Esophagus muscularis mucosa (tissue), 4 donors: ENCODE measurements at places on chromosomes 6 and 20.

GRCh38 chr20:58308680-58309527 is 611 bp upstream of the RAB22A start:
- DNase-seq, result no peak

DNA sequence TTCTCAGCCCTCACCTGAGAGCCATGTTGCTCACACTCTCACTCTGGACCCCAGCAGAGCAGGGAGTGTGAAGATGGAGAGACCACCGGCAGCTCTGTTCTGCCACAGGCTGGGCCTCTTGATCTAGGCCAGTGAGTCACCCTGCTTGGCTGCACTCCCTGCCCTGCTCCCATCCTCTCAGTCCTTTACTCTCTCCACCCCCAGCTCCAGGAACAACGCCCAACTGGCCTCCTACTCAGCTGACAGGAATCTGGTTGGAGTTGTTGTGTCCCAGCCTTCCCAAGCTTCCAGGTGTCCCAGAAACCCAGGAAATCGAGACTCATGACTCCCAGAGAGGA is at the start of gene PSORS1C1:
TSS of gene PSORS1C1 (plus strand) at position 260 of the 338 bp plus-strand sequence. CDS start 14,833 bp downstream, outside the sequence.
- peak; percentile 94 for DNase-seq

- DNase-seq, result no peak
Observed at GRCh38 chr6:160513836-160514235, 150.2 kb downstream of the LPA start.

DNA sequence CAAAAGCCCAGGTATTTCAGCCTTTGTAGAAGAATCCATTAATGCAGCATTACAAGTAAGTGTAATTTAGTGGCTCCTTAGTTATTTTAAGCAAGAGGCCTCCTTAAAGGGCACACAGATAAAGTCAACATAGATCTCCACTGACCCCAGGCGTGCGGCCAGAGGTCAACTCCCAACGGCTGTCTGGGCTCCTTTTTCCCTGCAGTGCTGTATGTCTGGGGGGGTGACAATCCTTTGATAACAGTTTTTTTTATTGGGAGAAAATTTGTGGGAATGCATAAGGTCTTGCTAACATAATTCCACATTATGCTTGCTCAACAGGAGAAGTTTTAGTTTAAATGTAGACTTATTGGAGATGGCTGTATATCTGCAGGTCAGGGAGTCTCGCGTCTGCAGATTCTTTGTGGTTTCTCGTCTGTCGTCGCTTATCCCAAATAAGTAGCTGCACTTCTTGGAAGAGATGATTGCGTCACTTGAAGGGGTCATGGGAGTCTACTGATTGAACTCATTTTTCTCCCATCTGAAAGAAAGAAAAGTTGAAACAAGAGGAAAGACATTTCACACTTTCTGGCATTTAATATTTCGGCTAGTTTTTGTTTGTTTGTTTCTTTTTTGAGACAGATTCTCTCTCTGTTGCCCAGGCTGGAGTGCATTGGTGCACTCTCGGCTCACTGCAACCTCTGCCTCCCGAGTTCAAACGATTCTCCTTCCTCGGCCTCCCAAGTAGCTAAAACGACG is 151.7 kb upstream of the AKAP12 start:
- DNase-seq, result no peak

DNA sequence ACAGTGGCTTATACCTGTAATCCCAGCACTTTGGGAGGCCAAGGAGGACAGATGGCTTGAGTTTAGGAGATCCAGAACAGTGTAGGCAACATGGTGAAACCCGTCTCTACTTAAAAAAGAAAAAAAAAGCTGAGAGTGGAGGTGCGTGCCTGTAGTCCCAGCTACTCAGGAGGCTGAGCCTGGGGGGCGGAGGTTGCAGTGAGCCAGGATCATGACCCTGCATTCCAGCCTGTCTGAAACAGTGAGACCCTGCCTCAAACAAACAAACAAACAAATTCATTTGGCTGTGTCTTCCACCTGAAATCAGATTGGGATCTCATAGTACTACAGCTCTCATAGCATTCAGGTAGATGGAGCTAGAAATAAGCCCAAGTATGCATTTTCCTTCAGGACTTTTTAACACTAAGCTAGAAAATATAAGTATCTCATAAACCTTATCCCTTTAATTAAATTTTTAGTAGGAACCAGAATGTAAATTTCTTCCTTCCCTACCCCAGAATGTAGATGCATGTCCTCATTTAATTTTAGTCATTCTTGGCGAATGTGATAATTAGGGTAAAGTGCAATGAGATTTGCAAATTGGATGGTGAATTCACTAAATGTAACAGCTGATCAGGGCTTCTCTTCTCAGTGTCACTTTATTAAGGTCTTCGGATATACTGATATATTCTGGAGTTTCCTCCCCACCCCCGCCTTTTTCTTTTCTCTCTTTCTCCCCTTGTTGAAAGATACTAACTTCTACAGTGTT is 190.4 kb downstream of the CDKAL1 start:
- DNase-seq, result no peak

GRCh38 chr6:21707524-21708319 is 114.2 kb downstream of the SOX4 start:
- no peak for DNase-seq

GRCh38 chr6:13404228-13404891 is 76.0 kb upstream of the TBC1D7 start:
- no peak for DNase-seq

DNA sequence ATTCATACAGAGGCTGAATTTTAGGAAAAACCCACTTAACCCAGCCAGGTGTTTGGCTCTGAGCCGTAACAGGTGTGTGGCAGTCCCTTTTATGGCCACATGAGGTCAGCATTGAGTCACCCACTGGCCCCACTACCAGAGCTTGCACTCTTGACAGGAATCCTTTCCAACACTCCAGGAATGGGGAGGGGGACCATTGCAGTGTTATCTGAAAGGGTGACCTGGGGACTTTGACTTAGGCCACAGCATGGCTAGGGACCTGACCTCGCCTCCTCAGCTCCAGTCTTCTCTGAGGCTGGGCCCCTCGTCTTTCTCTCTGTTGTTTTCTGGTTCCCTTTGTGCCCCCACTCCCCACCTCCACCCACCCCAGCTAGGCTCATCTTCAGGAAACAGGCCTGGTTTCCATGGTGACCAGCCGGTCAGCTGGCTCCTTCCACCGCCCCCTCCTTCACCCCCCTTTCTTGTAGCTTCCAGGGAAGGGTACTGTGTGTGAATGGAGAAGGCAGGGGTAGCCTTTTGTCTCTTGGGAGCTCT is 2.1 kb upstream of the TMEM151B start:
- no peak for DNase-seq

DNA sequence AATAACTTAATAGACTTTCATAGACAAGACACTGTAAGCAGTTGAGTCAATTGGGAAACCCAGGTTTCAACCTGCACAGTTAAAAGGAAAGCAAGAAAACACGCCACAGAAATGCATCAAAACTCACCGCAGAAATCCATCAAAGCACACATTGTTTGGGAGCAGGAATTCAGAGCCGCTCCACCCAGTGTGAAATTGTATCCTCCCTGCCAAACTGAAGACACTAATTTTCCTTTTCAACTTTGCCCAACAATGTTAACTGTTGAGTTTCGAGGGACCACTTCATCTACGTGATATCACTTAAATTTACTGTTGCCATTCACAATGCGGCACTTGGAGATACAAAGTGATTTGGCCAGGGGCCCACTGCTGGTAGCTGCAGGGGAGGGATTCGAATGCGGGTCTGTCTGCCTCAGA is 92.7 kb downstream of the DACT2 start:
- DNase-seq, result no peak

DNA sequence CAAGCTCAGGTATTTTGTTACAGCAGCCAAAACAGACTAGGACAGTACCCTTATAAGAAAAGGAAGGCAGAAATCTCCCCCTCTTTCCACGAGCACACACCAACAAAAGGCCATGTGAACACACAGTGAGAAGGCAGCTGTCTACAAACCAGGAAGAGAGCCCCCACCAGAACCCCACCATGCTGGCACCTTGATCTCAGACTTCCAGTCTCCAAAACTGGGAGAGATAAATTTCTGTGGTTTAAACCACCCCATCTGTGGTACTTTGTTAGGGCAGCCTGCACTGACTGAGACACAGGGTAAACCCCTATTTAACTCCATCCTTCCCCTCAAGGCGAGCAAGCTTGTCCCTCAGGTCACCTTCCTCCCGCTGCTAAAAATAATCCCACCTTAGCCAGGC is 475.8 kb upstream of the JARID2 start:
- no peak for DNase-seq

DNA sequence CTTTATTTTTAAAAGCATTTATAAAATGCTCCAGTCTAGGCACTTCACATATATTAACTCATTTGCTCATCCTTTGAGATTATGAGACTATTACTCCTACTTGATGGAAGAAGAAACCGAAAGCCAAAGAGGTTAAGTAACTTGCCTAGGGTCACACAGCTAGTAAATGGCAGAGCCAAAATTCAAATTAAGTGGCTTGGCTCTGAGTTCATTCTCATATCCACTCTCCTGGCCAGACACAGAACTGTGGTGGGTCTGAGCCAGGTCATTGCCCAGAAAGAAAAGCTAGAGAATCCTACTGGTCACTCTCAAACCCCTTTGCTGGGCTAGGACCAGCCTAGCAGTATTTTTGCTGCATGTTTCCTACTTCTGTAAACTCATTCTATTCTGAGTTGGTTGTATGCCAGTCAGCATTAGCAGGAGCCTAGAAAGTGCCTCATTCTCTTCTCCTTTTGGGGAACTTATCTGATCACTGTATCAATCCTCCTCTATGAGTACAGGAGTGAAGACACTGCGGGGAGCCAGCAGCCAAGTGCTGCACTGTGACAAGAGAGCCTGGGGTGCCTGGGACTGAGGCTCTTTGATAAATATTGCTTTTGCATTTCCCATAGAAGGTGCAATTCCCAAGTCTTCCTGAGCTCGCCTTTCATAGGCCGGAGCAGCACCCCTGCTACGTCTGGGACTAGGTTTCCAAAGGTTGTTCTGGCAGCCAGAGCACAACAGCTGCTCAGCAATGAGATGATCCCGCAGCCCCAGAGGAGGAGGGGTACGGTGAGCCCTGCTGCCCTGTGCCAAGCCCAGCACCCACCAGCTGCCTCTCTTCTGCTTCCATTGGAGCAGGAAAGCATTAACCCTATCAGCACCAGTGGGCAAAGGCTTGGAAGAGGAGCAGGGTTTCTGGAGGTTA is 728.3 kb downstream of the MAFB start:
- DNase-seq, result no peak

DNA sequence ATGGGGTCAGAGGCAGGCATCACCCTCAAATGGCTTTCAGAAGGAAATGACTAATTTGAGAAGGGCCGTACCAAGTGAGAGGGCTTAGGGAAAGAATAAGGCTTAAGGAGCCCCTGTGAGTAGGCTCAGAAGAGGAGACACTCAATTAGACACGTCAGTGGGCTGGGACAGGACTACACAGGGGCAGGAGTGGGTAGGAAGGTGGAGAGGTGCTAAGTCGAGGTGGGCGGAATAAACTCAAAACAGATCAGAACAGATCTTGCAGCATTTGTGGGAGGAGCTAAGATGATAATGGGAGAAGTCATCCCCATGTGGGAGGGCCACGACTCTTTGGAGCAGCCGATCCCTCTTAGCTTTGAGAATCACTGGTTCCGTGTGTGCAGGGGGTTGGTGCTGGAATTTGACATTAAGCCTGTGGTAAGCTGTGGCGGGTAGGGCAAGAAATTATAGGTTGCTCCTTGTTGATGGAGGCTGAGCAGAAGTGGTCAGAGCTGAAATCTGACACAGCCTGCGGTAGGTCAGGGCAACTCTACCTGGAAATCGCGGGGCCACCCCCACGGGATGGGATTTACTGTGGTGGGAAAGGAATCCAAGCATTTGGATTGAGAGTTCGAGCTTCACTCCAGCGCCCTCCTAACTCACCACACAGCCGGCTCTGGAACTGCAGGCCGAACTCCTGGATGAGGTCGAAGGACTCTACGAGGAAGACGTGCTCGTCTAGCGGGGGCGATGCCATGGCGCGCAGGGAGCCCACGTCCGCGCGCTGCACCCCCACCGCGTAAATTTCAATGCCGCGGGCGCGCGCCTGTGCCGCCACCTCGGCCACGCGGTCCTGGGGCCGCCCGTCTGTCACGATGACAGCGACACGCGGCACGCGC is 2.8 kb upstream of the RBPJL start:
- no peak for DNase-seq

- no peak for DNase-seq
Observed at GRCh38 chr6:15423286-15423993, 177.6 kb downstream of the JARID2 start.

DNA sequence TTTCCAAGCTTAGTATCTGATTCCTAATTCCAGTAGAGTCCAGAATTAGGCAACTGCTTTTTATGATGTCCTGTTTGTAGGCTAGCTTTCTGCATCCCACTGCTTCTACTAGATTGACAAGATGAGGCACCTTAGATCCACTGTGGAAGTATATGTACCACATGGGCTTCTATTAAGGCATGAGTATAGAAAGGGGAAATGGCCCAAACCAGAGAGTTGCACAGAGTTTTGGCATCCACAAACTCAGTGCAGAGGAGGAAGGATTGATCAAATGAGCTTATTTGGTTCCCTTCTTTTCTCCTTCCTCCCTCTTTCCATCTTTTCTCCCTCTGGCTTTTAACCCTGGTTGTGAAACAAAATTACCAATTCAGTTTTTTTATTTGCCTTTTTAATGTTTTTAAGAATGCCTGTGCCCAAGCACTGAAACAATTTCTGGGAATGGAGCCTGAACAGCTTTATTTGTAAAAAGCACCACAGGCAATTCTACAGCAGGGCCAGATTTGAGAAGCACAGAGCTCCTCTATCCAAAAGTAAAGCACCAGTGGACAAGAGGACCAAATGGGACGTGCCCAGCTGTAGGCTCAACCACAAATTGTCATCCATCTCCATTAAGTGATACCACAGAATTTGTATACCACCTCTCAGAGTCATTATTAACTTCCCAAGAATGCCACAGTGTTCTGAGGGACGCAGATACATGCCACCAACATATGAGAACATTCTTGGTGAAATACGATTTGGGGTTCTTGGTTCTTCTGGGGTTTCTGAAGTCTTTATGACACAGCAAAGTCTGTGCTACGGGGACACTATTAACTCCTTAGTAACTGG is 969.1 kb downstream of the KIF16B start:
- no peak for DNase-seq

DNA sequence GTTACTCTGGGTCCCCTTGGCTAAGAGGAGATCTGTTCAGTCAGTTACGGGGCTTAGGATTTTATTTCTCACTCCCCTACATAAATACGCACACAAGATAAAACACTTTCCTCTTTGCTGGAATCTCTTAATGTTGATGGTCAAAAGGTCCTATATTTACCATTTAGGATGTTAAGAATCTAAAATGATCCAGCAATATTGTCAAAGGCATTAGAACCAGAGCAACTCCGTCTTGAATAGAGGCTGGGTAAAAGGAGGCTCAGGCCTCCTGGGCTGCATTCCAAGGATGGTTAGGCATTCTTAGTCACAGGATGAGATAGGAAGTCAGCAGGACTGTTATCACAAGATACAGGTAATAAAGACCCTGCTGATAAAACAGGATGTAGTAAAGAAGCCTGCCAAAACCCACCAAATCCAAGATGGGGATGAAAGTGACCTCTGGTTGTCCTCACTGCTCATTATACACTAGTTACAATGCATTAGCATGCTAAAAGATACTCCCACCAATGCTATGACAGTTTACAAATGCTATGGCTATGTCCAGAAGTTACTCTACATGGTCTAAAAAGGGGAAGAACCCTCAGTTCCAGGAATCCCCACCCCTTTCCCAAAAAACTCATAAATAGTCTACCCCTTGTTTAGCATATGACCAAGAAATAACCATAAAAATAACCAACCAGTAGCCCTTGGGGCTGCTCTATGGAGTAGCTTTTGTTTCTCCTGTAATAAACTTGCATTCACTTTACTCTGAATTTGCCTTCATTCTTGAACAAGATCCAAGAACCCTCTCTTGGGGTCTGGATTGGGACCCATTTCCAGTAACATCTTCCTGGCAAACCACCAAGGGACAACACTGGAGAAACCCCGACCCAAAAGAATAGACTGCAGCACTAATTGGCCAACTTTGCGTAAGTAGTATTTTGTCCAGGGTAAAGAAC is 107.5 kb downstream of the DTNBP1 start:
- no peak for DNase-seq
